ENCODE measurements at places on chromosomes 11 and 22.

DNA sequence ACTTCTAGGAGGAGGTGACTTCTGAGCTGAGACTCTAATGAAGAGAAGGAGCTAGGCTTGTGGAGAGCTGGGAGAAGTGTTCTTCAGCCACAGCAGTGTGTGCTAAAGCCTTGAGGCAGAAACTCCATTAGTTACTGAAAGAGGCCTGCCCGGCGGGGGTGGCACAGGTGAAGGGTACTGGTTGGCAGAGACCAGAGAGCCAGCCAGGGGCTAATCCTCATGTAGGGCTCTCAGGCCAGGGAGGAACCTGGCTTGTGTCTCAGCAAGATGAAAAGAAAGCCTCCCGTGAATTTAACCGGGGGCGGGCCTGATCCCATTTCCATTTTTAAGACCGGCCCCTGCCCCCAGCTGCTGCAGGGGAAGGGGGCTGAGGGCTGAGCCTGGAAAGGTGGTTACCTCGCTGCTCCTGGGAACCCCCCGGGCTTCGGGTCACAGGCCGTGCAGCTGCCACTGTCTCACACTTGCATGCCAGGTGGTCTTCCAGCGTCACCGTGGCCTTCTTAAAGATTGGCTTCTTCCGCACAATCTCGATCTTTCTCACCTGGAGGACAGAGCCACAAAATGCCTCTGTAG, 15.0 kb downstream of the PDGFB start:
- no peak for DNase-seq

DNA sequence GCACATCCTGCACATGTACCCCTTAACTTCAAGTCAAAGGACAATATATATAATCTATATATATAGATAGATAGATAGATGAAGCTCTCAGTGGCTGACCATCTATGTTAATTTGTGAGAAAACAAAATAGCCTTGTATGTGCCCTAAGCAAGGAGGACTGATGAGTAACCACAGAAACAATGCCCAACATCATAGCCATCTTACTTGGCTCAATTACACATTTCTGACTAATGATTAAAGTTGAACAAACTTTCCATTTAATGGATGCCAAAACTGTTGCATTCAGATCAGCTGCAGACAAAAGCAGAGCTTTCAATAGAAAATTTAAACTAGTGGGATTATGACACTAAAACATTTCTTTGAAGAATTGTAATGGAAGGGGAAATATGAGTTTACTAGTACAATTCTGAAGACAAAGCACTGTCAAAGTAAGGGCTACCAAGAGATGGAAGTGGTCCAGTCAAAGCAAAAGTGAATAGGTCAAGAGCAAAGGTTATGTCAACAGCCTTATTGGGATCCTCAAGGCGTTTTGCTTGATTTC, 1188.2 kb upstream of the RAG2 start:
- DNase-seq, result no peak

GRCh38 chr11:66322732-66323427, 6.0 kb upstream of the CD248 start:
- DNase-seq, result no peak

DNA sequence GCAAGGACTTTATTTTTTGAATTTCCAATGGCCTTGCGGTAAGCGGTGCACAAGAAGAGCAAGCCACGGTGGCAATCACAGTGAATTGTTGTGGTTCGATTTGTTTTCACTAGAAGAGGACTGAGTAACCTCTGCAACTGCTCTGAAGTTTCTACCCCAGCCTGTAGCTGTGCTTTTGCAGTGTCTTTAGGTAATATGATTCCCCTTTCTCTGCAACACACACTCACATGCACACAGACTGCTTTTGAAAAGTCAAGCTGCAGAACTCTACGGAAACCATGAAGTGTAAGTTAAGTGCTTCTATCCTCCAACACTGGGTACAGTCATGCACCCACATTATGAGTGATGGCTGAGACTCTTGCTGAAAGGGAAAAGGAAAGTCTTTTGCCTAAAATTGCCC, 38.4 kb downstream of the CD44 start:
- peak; percentile 56 for DNase-seq

GRCh38 chr11:27688076-27688475, 12.2 kb downstream of the BDNF start:
- DNase-seq, result no peak

DNA sequence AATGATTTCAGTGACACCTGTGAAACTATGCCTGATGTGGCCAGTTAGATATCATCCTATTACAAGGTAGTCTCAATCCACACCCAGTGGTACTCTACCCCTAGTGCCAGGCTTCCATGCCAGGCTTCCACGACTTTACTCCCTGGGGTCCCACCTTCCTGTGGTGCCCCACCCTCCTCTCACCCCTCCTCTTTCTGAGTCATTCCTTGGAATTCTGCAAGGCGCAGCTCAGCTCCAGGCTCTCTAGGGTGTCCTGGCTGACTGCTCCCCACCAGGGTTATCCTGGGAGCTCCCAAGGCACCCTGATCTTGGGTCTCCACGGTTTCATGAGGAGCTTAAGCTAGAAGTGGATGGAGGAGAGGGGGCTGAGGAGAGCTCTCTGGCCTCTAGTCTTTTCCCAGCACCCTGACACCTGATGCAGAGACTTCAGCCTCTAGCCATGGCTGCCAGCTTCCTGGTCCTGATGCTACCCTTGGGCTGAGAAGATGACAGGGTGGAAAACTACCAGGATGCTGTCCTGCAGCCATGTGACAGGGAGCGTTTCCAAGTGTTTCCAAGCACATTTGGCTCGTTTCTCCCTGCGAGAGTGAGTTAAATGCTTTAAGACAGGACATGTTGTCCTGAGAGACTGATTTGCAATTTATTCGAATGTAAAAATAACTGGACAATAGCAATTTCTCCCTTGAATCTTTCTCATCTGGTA, 1461.2 kb downstream of the TBC1D22A start:
- no peak for DNase-seq

DNA sequence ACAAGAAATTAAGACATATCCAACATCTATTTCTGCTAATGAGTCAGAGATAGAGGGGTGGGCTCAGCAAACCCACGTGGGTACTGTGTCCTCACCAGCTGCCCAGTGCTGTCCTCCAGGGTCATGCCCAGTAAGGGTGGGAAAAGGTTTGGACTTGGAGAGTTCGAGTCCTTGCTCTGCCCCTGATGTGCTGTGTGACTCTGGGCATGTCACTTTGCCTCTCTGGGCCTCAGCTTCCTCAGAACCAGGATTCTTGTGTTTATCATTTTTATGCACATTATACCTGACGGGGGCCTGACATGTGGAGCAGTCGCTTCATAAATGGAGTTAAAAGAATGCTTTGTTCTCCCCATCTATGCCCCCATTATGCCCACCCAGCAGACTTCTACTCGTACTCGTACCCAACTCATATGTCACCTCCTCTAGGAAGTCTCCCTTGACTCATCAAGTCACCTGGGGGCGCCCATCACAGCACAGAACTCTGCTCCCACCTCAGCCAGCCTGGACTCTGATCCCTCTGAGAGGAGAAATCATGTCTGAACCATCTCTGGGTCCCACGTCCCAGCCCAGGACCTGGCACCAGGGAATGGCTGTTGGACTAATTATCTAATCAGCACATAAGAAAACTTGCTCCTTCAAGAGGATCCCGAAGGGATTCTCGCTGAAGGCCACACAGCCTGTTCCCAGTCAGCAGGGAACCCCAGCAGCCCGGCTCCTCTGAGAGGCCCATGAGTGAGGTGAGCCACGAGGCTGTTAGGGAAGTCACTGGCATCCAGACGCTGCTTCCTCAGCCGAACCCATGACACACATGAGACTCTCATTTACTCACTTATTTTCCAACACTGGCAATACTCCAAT, 38.7 kb upstream of the TSKU start:
- DNase-seq, result no peak

DNA sequence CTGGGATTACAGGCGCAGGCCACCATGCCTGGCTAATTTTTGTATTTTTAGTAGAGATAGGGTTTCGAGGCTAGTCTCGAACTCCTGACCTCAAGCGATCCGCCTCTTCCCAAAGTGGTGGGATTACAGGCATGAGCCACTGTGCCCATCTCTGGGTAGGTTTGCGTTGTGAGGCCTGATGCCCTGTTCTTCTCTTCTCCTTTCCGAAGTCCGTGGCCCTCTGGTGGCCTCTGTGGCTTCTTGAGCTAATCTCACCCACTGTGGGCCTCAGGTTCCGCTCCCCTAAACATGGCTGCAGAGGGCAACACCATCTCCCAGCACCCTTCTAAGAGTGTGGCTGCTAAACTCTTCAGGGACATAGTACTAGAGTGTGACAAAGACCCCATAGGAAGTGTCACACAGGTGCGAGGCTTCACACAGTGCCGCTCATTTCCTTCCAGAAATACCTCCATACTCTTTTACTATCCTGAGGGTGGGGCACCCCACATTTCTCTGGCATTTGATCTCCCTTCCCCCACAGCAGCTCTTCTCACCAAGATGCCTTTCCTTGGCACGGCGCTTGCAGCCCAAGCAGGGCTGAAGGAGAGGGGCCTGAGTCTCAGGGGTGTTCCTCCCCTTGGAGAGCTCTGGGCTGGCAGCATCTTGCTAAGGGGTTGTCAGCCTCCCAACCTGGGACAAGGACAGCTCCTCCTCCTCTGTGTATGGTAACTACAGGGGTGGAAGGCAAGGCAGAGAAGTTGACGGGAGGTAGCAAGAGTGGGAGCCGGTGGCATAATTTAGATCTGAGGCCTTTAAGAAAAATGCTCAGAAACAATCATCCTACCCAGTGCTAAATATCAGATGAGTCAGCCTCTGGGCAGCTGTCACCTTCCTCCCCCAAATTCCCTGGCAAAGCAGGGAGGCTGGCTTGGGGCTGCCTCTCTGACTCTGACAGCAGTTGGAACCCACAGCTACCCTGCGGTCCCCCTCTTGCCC, 6.1 kb downstream of the THY1 start:
- DNase-seq, result no peak

DNA sequence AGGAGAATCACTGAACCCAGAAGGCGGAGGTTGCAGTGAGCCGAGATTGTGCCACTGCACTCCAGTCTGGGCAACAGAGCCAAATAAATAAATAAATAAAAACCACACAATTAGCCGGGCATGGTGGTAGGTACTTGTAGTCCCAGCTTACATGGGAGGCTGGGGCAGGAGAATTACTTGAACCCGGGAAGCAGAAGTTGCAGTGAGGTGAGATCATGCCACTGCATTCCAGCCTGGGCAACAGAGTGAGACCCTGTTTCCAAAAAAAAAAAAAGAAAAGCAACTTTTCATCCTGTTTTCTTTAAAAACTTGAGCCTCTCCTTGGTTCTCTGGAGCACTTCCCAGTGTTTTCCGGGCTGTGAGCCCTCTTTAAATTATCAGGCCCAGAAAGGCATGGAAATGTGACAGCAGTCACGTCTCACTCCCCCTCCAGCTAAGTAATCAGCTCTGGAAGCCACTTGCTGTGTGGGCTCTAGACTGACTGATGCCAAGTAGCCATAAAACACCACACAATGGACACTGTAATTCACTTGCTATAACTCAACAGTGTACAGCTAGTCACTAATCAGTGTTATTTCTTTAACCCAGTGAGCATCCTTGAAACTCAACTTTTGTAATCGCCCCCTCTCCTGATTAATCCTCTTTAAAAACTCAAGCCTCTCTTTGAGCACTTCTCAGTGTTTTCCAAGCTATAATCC, 13.0 kb upstream of the MCHR1 start:
- no peak for DNase-seq

DNA sequence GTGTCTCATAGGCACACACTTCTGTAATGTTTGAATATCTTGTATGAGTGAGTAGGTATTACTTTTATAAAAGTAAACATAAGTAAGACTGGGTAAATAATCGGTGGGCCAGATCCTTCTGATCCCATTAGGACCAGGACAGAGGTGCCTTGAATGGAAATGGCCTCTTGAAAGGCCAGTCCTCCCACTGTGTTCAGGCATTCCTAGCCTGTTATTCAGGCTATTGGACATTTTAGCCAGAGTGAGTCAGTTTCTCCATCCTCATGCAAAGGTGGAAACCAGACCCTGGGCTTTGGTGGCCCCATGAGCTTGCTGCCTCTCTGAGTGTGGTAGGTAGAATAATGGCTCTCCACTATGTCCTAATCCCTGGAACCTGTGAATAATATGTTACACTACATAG, 34.4 kb downstream of the C11orf96 start:
- DNase-seq, result no peak

DNA sequence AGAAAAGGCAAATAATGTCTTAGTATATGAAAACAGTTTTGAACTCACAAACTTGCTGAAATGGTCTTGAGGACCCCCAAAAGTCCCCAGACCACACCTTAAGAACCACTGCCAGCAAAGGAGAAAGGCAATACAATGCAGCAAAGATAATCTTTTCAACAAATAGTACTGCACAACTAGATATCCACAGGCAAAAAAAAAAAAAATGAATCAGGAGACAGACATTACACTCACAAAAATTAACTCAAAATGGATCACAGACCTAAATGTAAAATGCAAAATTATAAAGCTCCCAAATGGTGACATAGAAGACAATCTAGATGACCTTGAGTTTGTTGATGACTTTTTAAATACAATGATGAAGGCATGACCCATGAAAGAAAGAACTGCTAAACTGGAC, 8.3 kb downstream of the PICALM start:
- DNase-seq, result no peak

- no peak for DNase-seq
Measured at GRCh38 chr11:120236169-120237107, 3.5 kb upstream of the POU2F3 start.

DNA sequence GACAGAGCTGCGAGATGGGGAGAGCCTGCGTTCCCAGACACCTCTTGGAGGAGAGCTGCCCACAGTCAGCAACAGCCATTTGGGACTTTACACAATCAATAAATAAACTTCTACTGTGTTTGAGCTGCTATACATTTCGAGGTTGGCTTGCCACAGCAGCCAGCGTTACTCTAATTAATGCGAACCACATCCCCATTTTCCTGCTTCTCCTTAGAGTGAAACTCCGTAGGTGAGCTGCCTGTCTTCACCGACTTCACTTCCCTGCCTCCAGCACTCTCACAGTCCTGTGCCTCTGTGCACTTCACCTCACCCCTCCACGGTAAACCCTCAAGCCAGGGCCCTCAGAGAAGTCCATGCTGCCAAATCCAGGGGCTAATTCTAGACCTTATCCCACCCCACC, 5.9 kb upstream of the SLC22A12 start:
- no peak for DNase-seq

GRCh38 chr11:119709638-119710346, 19.2 kb downstream of the NECTIN1 start:
- no peak for DNase-seq

DNA sequence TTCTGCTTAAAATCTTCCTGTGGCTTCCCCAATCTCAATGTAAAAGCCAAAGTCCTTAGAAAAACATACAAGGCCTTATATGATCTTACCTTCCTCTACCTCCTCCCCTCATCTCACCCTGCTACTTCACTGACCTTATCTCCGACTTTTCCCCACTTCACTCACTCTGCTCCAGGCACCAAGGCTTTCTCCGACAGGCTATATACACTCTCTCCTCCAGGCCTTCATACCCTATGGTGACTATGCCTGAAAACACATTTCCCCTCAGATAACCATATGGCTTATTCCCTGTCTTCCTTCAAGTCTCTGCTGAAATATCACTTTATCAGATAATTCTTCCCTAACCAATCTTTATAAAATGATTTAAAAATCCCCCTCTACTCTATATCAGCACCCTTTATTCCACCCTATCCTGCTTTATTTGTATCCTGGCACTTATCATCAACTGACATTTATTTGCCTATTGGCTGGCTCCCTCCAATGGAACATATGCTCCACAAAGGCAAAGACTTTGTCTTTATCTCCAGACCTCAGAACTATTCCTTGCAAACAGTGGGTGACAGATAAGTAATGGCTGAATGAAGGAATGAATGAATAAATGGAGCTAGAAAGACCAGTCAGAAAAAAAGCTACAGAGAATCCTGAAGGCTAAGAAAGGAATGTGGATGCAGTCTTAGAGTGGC, 52.7 kb downstream of the PAK1 start:
- no peak for DNase-seq

GRCh38 chr11:129331217-129331616, 44.4 kb upstream of the BARX2 start:
- no peak for DNase-seq

GRCh38 chr11:207863-208180, 314 bp downstream of the RIC8A start:
- no peak for DNase-seq

All from activated naive CD4-positive, alpha-beta T cell treated with anti-CD3 and anti-CD28 coated beads for 36 hours (primary cell).